ENCODE measurements at places on chromosomes 4 and X.

- DNase-seq, result peak; percentile 8
These were observed 55.0 kb upstream of the PRDM5 start for GRCh38 chr4:120977435-120977997.

- DNase-seq, result no peak
These were observed 2.8 kb downstream of the UPRT start for GRCh38 chrX:75276666-75277065.

- DNase-seq, result no peak
These were observed 70.0 kb downstream of the EVC start for GRCh38 chr4:5780831-5781480.

DNA sequence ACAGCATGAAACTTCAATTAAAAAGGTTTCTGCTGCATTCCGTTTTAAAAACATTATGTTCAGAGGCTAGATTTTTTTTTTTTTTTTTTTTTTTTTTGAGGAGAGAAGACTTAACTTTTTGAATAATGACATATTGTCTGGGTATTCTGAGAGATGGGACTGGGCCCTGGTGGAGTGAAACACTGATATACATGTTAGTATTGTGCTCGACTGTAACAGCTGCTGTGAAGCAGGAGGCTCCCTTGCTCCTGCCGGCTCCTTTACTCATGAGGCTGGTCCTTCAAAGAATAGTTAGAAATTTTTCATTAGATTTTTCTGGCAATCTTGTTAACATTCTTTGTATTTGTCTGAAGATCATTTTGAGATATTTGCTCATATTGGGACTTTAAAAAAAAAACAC, 73.3 kb downstream of the TMEM131L start:
- no peak for DNase-seq

DNA sequence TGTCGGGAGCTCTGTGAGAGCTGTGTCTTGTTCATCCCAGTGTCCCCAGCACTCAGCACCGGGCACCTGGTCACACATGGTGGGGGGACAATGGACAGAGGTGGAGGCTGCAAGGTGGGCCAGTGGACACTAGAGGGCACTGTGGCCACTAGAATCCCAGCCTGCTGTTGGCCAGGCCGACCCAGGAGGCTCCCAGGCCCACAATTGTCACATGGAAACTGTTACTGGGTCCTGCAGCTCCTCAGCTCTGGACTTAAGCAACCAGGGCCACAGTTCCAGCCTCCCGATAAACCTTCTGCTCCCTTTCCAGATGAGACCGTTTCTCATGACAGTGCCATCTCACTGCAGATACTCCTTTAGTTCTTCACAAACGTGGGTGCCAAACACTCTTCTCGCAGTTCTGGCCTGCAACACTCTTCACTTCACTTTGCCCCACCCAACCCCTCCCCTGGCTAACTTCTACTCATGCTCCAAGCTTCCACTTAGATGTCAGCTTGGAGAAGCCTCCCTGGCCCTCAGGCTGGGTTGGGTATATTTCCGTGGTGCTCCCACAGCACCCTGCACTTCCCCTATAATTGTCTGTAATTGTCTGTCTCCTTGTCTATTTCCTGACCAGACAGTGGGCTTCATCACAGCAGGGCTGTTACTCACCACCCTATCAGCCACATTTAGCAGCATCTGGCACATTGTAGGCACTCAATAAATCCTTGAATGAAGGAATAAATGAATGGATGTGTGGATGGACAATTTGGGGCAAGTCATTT, 3.5 kb upstream of the IQSEC2 start:
- DNase-seq, result peak; percentile 44

- DNase-seq, result no peak
These were observed 70.5 kb upstream of the IRF2 start for GRCh38 chr4:184544788-184545409.

DNA sequence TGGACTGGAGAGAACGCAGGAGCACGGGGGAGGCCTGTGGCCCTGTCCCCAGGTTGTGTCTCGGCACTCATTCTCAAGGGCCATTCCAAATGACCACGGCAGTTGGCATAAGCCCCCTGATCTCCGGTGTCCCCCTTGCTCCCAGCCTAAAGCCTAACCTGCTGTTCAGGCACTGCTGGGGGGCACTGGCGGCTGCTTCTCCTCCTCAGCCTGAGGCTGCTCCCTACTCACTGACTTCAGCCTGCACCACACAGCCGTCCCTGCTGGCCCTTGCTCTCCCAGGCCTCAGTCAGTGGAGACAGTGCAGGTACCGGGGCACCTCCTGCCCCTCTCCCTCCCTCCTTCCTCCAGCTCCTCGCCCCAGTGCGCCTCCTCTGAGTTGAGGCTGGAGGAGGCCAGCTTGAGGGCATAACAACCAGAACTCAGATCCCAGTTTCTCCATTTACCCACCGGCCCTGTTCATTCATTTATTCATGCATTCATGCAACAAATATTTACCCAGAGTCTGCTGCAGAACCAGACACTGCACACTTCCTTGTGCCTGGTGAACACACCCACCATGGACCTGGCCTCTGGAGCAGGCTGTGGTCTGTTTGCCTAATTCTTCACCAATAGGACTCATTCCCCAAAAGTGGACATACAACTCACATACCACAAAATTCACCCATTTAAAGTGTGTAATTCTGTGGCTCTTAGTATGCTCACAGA, 65.0 kb downstream of the CPZ start:
- no peak for DNase-seq

DNA sequence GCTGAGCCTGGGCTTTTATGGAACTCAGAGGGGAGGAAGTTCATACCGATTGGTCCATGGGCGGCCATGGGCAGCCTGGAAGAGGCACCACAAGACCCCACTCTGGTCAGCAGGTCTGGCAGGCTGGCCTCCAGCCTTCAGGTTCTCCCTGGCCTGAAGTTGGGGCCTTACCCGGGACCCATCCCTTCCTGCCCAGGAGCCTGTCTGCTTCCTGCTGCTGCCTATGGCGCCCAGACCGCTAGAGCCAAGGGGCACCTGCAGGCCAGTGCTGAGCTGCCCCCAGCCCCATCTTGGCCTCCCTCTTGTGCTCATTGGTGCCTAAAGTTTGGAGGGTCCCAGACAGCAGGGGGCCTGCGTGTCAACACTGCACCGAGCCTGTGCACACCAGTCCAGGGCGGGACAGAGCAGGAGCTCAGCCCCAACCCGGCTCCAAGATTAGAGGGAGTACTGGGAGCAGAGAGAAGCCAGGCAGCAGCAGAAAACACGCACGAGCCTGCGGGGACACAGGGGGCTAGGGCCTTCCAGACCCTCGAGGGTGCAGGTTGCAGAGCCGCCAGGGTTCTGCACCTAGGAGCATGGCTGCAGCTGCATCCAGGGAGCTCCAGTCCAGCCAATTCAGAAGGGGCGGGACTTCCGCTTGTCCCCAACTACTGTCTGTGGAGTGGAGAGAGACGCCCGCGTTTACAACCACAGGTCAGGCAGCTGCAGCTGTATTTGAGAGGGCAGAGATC, 30.7 kb upstream of the ZNF280C start:
- DNase-seq, result no peak
